ENCODE measurements at places on chromosomes 7 and 10.

- no peak for DNase-seq
These were observed 21.9 kb downstream of the TNKS2 start for GRCh38 chr10:91820144-91820543.

- DNase-seq: no peak
These were observed 85.9 kb downstream of the CCNY start for GRCh38 chr10:35422228-35422627.

DNA sequence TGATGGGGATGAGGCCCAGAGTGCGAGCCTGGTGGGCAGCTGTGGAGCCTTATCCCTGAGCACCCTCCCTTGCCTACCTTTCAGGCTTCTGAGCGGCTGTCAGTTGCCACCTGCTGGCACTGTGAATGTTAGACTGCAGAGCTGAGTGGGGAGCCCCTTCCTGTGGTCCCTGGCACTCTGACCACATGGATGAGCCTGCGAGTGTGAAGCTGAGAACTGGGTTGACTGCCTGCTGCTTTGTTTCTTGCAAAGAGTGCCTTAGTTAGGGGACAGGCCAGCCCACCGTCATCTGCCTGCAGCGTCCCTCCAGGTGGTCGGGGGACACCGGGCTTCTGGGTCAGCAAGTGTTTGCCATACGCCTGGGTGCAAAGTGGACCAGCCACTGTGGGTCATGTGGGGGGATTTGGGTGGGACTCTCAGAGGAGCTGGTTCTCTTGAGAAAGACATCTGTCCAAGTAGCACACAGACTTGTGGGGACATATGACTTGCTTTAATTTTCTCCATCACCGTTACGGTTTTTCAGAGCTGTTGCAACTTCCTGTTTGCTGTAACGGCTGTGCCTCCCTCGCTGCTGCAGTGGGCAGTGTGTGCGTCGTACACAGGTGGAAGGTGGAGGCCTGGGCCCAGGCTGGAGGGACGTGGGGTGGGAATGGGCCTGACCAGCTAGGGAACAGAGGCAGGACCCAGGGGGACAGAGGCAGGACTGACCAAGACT lies 13.7 kb downstream of the INPP5A start:
- DNase-seq: no peak

DNA sequence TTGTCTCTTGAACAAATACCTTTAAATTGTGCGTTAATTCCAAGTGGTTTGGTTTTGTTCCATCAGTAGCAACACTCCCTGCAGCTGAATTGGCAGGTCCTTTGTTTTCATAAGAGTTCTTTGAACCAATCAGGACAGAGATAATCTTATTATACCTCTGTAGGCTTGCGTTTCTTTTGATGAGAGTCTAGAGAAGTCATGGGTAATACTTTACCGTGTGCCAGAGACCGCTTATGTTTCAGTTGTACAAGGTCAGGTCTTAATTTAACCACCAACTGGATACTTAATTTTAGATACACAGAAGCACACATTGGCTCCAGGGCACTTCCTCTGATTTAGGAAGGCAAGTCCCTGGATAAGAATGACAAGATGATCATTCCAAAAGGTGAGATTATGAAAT lies at the start of gene ASB15:
Gene ASB15 (plus strand): TSS at position 292 of the 400 bp plus-strand sequence. CDS start 12,682 bp downstream, outside the sequence.
- DNase-seq: no peak

DNA sequence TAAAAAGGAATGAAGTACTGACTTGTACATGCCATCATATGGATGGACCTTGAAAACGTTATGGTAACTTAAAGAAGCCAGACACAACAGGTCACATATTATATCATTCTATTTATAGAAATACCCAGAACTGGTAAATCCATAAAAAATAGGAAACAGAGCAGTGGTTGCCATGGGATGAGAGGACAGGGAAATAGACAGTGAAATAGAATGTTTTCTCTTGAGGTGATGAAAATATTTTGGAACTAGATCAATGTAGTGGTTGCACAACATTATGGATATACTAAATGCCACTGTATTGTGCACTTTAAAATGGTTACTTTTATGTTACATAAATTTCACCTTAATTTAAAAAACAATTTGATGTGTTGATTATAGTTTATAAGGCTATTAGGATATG lies 318.5 kb downstream of the THSD7A start:
- no peak for DNase-seq

DNA sequence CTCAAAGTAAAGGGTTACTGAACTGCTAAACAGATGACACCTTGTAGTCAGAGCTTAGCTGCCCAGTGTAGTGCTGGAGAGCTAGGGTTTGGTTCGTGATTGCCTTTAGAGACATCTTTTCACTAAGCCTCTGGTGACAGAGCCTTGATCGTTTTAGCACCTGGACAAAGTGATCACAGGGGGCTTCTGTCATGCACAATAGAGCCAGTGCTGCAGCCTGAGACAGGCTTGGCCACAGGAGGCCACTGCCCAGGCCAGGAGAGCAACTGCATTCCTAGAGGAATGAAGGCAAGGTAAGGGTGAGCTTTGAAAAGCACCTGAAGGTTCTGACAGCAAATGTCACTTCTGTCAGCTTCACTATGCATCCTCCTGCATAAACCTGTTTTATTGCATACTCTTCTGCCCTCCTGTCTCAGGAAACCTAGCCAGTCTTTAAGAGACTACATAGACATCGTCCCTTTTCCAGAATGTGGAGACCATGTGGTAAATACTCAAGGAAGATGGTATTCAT lies 122.9 kb downstream of the NPY start:
- no peak for DNase-seq

- DNase-seq: no peak
These were observed 212.1 kb upstream of the PPP1R3A start for GRCh38 chr7:114130866-114131265.

DNA sequence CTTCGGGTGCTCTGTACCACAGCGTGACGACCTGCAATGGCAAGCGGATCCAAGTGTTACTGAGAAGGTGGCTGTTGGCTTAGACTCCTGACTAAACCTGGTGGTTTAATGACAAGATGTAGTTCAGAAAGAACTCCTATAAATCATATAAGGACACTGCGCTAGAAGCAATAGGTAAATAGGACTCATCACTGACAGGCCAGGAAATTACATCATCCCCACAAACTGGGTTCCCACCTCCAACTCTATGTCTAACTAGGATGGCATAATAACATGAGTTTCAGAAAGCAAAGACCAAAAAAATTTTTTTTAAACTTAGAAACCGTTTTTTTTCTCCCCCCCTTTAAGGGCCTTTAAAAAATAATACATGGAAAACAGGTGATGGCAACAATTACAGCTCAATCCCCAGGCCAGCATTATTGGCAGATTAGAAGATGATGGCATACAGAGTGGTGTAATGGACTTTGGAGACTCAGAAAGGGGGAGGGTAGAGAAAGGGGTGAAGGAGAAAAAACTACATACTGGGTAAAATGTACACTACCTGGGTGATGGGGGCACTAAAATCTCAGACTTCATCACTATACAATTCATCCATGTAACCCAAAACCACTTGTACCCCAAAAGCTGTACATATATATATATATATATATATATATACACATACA lies 81.4 kb upstream of the FAM133B start:
- no peak for DNase-seq

GRCh38 chr10:117374506-117375359 lies 507 bp downstream of the PDZD8 start:
- peak; percentile 51 for DNase-seq

- no peak for DNase-seq
These were observed 124.9 kb downstream of the CYP26A1 start for GRCh38 chr10:93198401-93199131.

- DNase-seq: no peak
These were observed 348.4 kb upstream of the PODXL start for GRCh38 chr7:131904760-131905327.

DNA sequence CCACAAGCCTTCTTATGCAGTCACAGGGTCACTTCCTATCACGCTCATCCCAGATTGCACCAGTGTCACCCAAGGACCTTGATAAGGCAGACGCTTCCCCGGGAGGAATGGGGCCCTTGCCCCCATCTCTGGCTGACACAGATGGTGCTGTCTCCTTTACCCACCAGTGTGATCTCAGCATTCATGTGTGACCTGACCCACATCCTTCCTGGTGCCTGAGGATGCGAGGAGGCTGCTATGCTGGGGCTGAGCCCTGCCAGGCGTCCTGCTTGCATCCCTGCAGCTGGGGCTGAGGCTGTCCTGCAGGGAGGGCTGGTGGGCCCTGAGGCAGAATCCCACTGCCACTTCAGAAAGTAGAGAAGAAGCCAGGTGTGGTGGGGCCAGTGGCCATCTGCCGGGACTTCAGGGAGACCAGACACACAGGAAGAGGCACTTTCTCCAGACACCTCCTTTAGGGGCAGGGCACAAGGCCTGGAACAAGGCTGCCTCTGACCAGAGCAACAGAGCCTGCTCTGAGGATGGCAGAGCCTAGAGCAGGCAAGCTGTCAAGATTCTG lies 35.3 kb downstream of the RASGEF1A start:
- no peak for DNase-seq

GRCh38 chr7:49775065-49775948 lies 1.9 kb downstream of the VWC2 start:
- DNase-seq: no peak

DNA sequence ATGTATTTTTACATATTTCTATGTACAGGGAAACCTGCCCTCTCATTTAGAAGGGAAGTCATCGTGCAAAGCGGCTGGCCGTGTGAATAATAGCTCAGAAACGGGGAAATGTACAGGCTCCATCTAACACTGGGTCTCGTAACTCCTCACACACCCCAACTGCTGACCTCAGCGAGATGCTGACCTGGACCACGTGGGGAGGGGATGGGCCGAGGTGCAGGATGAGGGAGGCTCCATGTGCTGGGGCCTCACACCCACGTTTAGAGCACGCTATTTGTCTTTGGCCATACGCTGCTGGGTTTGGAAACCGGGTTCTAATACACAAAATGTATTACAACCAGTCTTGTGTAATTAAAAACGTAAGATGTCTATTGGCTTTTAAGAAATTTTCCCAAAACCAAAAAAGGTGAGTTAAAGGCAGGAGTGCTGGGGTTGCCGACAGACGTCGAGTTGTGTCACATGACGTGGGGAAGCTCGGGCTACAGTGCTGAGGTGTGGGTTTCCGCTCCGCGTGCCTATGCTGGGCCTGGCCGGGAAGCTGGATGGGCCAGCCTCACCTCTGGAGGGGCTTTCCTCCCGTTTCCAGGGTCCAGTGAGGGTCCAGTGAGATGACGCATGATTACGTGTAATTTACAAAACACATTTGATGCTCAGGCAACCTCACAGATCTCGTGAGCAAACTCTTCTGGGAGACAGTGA lies 215.6 kb downstream of the DNAJB6 start:
- no peak for DNase-seq

DNA sequence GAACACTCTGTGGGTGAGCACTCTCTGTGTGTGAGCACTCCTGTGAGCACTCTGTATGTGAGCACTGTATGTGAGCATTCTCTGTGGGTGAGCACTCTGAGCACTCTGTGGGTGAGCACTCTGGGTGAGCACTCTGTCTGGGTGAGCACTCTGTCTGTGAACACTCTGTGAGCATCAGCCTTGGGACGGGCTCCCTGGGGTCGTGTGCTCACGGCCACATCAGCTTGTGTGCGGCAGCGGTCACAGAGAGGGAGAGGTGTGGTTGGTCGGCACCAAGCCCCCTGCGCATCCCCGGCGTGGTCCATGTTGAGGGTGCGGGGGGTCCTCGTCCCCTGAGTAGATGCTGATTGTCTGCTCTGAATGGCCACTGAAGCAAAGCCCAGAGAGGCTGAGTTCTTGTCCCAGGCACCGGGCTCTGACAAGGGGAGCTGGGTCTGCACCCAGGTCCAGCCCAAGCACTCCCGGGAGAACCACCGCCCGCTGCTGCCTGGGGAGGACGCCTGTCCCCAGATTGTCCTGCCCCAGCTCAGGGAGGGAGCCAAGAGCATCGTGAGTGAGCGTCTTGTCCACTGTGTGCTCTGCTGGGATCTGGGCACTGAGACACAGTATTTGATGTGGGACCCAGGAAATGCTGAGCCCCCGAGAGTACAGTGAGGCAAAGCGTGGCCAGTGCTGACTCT lies 143.7 kb downstream of the DNAJB6 start:
- DNase-seq: no peak

- DNase-seq: no peak
These were observed 264.4 kb downstream of the SKAP2 start for GRCh38 chr7:26599982-26600381.

DNA sequence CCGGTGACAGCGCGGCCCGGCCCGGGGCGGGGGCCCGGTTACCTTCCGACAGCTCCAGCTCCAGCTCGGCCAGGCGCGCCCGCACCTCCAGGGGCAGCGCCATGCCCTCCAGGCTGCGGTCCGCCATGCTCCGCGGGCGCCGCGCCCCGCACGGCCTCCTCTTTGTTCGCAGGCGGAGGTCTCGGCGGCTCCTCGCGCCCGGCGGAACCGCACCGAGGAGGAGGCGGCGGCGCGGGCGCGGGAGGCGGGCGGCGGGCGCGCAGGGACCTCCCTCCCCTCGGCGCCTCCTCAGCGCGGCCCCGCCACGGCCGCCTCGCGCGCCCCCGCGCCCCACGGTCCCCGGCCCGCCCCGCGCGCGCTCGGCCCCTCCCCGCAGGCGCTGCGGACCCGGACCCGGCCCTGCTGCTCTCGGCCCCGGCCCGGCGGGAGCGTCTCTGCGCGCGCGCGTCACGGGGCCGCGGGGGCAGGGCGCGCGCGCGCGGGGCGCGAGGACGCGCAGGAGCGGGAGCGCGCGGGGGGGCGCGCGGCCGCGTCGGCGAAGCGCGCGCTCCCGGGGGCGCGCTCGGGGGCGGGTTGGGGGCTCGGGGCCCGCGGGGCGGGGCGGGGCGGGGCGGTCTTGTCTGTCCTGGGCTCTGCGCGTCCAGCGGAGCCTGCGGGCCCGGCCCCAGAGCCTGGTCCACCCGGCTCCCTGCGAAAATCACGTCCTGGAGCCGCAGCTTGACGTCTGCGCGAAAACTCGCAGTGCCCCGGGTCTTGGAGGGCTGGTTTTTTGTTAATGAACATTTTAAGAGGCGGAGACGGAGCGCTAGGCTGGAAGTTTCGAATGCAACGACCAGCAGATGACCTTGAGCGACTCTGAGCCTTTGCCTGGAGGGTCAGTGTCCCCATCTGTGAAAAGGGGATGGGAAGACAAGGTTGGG lies at the start of gene DIP2C:
Gene DIP2C (minus strand): TSS at position 217 of the 920 bp plus-strand sequence. CDS start 90 bp downstream, at position 127.
- peak; percentile 75 for DNase-seq

DNA sequence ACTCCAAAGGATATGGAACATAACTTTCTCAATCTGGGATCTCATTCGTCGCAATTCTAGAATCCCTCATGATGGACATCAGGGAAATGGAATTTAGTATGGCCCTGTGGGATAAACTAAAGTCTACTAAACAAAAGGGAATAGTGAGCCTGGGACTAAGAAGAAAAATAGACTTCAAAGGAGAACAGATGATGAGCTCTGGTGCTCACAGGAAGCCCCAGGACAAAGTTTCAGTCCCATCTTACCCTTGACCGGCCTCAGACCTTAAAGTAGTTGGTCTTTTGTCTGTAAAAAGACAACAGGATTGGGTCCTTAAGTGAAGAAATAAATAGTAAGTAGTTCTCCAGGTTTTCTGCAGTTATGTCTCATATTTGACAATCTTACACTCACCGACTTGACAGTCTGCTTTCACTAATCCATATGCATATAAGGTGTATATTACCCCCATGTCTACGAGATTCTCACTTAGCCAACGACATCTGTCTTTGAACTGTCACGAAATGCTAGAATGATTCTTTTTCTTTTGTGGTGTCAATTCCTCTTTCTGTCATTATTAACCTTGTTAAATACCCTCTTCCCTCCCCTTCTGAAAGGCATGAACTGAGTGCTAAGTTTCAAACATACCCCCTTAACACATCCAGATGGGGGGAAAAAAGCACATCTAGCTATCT lies 10.9 kb upstream of the IKZF1 start:
- DNase-seq: no peak

All from substantia nigra (tissue), 51 donors.